ENCODE measurements at places on chromosomes 12 and 14.

GRCh38 chr12:15689751-15690191, 99.4 kb downstream of the EPS8 start:
- ATAC-seq, result no peak

DNA sequence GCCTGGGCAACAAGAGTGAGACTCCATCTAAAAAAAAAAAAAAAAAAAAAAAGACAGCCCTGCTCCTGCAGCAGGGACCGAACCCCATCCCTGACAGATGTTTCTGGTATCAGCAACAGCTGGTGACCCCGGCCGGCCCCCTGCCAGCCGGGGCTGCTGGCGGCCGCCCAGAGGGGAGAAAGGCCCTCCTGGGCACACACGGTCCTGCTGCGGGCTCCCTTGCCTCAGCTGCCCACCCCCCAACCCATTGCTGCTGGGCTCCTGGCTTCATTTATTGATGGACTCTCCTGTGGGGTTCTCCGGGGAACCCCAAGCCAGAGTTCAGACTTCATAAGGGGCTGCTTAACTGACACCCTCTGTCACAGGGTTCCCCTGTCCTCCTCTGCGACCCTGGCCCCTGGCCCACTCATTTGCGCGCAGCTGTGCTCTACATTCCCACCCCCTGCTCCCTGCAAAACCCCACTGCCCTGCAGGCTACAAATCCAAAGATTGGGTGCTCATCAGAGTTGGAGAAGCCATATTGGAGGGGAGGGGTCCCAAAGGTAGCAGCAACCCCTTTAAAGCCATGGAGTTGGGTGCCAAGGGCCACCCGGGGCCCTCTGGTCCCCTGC, 103.6 kb upstream of the RTL1 start:
- no peak for ATAC-seq

DNA sequence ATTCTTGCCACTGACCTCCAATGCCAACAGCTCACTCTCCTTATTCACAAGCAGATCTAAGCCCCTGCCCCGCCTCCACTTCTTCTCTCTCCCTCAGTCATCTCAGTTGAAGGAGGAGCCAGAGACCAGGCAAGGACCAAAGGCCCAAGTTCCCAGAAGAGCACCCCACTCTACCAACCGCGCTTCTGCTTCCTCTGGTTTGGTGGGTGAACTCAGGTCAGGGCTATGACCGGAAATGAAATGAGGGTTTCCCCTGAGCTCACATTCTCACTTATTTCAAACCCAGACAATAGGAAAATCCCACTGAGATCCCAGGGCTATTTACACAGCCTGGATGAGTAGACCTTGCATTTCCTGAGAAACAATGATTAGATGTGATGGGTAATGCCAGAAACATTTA, 9.9 kb downstream of the DPF3 start:
- no peak for ATAC-seq

GRCh38 chr14:100770046-100770445, 43.4 kb downstream of the DLK1 start:
- no peak for ATAC-seq

- ATAC-seq, result no peak
Measured at GRCh38 chr12:12486661-12487240, 75.9 kb downstream of the DUSP16 start.

GRCh38 chr12:122215771-122216170, 10.1 kb downstream of the DIABLO start:
- ATAC-seq, result no peak

GRCh38 chr14:58191763-58192601, 8.0 kb upstream of the ACTR10 start:
- ATAC-seq, result no peak

GRCh38 chr14:103542605-103543088, 13.7 kb downstream of the TRMT61A start:
- ATAC-seq, result peak; percentile 58

GRCh38 chr12:122868471-122869177, 27.3 kb downstream of the VPS37B start:
- ATAC-seq, result no peak

- ATAC-seq, result no peak
Measured at GRCh38 chr12:23758608-23759007, 190.9 kb downstream of the SOX5 start.

DNA sequence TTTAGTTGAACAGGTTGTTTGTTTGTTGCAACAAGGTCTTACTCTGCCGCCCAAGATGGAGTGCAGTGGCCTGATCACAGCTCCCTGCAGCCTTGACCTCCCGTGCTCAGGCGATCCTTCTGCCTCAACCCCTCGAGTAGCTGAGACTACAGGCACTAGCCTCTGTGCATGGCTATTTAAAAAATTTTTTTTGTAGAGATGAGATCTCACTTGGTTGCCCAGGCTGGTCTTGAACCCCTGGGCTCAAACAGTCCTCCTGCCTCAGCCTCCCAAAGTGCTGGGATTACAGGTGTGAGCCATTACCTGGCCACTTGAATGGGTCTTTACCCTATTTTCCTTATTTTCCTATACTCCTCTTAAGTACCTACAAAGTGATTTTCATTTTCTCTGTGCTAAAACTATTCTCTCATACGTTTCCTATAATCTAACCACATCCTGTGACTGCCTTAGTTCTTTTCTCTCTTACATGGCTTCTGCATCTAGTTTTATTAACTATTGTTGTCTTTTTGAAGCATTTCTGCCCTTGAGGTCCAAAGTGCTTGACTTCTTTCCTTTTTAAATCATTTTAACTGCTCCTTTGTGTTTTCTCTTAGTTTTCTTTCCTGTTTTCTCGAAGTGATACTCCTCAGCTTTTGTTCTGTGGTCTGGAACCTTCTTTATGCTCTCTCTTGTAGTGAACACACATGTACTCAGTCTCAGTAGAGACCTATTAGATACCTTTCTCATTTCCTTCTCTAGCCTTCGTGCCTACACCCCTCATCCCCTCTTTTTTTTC, 14.1 kb downstream of the GPX2 start:
- no peak for ATAC-seq

- no peak for ATAC-seq
Measured at GRCh38 chr12:122747224-122748135, 5.1 kb upstream of the DENR start.
